Fibroblast of pulmonary artery (primary cell): ENCODE measurements at places on chromosomes 5 and 9.
A peak's percentile ranks its signal among the peaks of the same experiment; 100 is the strongest.

DNA sequence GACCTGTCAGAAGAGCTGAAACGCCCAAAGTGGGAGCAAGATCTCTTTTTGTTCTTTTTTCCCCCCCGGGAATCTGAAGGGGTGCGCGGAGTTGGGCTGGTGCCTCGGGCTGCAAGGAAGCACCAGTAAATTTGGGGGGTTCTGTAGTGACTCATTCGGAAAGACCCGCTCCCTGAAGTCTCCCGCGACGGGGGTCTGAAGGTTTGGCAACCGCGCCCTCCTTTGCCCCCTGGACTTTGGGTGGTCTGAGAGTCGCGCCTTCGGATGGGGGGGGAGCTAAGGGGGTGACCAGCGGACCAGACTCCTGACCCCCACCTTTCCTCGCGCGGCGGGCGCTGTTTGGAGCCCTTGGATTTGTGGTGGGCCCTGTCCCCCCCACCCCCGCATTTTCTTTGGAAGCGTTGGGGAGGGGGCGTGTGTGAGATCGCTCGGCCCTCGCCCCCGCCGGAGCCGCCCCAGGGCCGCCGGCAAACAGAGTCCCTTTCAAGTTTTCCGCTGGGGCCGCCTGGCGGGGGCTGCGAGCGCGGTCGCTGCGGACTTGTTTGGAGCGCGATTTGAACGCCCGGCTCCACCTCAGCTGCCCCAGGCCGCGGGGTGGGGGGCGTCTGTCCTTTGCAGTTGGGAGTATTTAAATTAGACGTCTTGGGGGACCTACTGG is 2.0 kb downstream of the CXXC5 start:
- DNase-seq = no peak

DNA sequence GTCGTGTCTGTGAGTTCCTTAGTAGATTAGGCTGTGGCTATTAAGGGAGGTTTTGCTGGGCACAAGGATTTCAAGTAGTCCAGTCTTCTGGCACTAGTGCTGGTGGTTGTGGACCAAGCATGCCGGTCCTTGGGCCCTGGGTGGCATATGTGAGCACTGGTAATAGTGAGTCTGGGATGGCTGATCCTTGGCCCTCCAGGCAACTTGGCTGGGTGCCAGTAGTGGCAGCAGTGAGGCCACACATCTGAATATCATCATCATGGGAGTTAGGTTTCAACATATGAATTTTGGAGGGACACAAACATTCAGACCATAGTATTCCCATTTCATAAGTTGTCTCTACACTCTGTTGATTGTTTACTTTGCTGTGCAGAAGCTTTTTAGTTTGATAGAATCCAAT is 25.3 kb upstream of the APBA1 start:
- DNase-seq = no peak

DNA sequence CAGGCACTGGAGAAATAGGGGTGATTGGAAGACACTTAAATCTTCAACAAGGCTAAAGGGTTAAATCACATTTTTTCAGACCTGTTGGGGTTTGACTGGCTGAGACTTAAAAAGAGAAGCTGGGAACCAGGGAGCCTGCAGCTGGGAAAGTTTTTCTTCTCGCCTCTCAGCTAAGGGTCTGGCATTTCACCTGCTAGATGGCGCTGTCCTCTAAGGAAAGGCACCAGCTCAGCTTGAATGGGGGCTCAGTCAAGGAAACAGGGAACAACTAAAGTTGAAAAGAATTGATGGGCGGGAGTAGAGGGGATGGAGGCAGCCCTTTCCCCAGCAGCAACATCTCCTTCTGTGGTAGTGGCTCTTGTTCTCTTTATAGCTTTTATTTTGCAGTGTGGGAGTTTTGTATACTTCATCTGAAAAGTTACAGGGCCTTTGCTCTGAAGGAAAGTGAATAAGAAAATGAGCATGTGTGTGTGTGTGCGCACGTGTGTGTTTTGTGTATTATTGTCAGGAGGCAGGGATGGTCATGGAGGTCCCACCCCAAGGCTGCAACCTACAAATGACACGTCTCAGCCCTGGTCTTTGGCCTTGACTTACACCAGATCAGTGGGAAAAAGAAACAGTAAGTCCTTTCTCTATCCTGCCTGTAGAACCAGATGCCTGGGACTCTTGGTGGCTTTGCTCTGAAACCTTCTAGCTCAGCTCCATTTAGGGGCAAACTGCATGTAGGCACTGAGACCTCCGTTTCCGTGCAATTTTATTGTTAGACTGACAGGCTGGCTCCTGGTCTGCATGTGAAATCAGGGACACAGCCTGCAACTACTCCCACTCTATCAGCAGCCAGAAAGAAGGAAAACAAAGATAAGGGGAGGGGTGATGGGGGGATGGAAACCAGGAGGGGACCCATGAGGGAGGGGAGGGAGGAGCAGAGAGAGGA is 316.2 kb upstream of the CLINT1 start:
- peak; percentile 73 for DNase-seq

DNA sequence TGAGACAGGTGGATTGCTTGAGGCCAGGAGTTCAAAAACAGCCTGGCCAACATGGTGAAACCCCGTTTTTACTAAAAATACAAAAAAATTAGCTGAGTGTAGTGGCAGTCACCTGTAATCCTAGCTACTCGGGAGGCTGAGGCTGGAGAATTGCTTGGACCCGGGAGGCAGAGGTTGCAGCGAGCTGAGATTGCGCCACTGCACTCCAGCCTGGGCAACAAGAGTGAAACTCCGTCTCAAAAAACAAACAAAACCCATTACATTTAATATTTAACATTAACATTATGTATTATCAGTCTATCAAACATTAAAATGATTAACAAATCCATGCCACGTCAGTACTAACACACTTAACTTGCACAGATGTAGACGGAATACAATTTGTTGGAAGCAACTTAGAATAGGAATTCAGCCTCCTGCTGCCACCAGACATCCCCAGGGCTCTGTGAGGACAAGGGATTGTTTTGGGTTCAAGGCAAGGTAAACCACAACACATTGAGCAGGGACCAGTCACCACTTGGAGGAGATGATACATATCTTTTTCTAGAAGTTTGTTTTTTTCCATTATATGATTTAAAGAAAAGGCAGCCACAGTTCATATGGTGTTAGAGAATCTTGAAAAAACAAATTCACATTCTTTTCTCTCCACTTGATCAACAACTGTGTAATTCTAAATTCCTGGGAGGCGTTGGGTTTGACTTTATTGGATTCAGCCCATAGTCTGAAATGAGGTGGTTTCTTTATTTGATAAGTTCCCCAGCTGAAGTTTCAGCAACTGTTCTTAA is 104.1 kb upstream of the BASP1 start:
- DNase-seq = peak; percentile 35

DNA sequence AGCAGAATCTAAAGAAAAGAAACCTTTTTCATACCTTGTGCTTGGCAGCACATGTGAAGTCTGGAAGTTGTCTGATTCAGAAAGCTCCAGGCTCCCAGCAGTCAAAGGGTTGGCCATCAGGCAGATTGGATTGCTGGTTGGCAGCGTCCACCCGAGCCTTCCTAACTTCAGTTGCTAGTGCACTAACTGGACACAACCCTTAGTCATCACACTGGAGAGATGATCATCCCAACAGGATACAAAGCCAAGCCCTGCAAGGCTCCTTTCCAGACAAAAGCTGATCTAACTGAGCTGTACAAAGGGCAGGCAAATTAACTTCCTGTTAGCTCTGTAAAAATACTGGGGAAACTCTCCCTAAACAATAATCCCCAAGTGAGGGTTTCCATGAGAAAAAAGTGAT is 185.6 kb downstream of the SNX18 start:
- peak; percentile 84 for DNase-seq

GRCh38 chr5:80054682-80055081 is 19.5 kb downstream of the THBS4 start:
- no peak for DNase-seq

DNA sequence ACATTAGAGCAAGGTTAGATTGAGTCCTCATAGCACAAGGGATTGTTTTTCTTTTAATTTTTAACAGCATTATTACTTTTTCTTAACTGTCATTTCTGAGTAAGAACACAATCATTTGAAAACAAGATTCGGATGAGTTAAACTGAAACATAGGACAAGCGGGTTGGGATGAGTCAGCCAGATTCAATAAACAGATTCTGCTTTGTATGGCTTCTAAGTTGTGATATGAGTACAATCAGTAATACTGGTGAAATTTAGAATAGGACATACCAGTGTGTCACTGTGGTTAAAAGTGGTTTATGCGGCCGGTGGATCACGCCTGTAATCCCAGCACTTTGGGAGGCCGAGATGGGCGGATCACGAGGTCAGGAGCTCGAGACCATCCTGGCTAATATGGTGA is 364.3 kb upstream of the CDH10 start:
- no peak for DNase-seq

DNA sequence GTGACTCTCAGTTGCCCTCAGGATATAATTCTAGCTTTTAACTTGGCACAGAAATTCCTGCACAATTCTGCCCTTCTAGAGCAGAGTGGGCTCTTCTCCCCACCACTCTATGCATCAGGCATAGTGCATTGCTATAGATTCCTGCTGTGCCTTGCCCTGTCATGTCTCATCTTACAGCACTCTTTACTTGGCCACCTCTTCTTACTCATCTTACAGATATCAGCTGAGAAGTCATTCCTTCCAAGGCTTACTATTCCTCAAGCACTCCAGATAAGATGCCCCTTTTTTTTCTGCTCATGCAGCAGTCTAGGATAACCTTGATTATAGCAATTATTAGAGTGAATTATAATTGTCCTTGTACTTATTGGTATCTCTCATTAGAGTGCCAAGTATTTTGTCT is 5.6 kb downstream of the FAM221B start:
- DNase-seq = no peak

DNA sequence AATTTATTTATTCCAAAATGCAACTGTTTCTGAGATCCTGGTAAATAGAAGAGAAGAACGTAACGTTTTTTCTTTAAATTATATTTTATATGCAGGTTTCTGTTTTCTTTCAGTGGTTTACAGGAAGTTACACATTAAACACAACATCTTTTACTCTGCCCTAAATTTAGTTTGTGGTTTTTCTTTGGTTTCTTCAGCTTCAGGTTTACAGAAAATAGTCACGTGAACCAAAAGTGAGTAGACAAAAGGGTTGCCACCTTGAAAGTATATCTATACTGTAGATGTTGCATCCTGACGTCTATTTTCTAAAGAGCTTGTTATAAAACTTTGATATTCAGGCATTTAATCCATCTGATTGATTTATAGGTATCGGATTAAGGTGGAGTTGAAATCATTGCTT is 1236.6 kb downstream of the MAT2B start:
- no peak for DNase-seq

GRCh38 chr5:143886651-143887638 is 75.0 kb downstream of the HMHB1 start:
- DNase-seq = peak; percentile 53

DNA sequence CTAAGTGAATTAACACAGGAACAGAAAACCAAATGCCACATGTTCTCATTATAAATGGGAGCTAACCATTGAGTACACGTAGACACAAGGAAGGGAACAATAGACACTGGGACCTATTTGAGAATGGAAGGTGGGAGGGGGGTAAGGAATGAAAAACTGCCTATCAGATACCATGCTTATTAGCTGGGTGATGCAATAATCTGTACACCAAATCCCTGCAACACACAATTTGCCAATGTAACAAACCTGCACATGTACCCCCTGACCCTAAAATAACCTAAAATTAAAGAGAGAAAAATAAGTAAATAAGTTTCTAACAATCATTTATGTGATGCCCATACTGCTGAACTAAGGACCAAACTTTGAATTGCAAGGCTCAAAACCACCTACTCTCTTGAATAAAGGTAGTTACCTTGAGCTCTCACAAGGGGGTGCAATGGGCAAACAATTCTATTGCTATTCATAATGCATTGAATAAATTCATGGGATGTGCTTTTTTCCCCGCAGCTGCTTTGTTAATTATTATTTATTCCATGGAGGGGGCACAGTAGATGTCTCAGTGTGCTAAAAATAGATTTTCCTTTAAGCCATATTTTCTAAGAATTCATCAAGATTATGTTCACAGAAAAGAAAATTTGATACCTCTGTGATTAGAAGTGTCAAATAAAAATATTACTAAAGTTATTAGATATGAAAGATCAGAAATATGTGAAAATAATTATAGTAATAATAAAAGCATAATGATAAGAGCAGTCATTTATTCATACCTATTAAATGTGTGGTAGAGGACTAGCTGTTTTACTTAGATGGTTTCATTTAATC is 76.2 kb upstream of the PTPN3 start:
- peak; percentile 75 for DNase-seq

- DNase-seq = no peak
Measured at GRCh38 chr5:107538805-107539445, 131.8 kb downstream of the EFNA5 start.

- peak; percentile 40 for DNase-seq
Measured at GRCh38 chr5:29263915-29264351, 1929.6 kb upstream of the CDH6 start.

- DNase-seq = peak; percentile 77
Measured at GRCh38 chr5:171667341-171668096, 118.1 kb upstream of the SMIM23 start.

GRCh38 chr5:91212714-91213092 is 170.4 kb downstream of the ARRDC3 start:
- DNase-seq = peak; percentile 88

GRCh38 chr9:35254984-35255857 is 93.4 kb downstream of the UNC13B start:
- DNase-seq = no peak

DNA sequence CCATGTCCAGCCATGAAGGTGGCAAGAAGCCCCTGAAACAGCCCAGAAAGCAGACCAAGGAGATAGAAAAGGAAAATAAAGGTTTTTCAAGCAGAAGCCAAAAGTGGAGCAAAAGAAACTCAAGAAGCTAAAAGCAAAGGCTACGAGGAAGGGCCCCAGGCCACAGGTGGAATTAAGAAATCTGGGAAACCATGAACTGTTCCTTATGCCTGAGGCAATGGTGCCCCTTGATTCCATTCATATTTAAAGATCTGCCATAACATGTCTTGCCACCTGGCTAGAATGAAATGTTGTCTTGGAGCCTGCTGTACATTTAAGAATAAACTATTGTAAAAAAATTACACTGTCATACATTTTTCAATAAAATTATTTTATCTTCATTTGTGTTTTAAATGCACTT is 59.5 kb upstream of the TARS1 start:
- no peak for DNase-seq

DNA sequence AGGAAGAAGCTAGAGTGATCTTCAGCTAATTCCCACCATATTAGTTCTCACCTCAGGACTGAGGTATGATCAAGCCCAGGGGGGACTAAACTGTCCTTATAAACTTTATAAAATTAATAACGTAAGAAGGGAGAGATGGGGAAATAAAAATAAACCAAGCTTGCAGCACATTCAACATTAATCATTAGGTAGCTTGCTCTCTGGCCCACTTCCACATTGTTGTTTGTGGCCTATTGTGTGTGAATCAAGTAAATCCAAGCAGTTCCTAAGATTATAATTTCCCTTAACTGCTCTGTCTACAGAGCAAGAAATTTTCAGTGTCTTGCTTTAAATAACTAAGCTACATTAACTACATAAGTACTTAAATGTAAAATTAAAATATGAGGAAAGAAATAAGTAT is 131.3 kb upstream of the ABCA1 start:
- peak; percentile 53 for DNase-seq
